CD4-positive, alpha-beta T cell treated with Interleukin-6 for 4 hours (primary cell): ENCODE measurements at places on chromosomes 12 and 14.

- DNase-seq, result no peak
Measured at GRCh38 chr12:113582521-113583218, 111.0 kb upstream of the LHX5 start.

DNA sequence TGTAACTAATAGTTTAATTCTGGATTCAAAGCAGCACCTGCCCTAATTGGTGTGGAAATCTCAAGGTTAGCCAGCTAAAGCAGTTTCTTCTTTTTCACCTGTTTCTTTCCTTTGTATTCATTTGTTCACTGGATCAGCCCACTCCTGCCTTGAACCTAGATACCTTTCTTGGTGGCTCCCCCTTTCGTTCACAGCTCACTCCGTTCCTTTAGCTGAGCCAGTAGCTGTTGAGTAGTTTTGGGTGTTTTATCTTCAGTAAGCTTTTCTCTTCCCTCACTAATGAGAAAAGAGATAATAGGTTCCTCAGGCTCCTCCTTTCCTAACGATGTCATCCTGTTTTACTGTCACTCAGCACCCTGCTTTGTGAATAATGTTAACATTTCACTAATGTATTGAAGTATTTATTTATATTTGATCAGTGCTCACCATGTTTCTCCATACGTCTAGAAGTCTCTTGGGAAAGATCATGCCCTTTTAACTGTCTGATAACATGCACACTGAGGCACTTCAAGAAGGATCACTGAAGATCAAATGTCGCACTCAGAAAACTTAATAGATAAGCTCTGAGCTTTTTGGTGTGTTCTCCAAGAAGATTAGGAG is 121.1 kb downstream of the TGFB3 start:
- no peak for DNase-seq

DNA sequence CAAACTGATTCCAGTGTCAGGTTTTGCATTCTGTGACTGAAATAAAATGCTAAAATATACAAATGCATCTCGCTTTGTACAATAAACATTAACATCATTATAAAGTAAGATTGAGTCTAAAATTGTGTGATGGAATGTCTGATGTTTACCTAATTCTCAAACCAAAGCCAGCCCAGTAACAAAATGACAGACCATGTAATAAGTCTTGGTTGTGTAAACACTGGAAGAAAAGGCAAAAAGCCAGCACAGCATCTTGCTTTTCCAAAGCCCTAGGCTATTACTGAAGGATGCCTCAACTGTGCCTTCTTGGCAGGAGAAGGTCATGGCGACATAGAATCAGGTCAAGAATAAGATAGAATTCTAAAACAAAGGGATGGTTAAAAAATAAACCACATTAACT is 169.6 kb downstream of the EGLN3 start:
- DNase-seq, result no peak

- peak; percentile 69 for DNase-seq
Measured at GRCh38 chr12:57765003-57765697, 1.7 kb downstream of the CYP27B1 start.

DNA sequence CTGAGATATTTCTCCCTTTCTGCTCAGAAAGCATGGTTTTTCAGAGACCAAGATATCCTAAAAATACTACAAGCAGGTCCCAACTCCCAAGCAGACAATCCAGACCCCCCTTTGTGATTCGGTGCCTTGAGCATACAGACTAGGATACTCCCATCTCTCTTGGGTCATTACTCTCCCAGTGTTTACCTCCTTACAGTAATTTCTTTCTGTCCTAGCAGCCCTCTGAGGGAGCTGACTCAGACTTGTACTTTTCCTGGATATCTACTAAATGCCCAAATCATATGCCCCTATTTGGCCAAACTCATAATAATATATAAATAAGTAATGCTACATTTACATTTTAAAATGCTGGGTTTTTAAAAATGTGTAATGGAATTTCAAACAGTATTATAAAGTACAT is 355.6 kb downstream of the LRIG3 start:
- no peak for DNase-seq

DNA sequence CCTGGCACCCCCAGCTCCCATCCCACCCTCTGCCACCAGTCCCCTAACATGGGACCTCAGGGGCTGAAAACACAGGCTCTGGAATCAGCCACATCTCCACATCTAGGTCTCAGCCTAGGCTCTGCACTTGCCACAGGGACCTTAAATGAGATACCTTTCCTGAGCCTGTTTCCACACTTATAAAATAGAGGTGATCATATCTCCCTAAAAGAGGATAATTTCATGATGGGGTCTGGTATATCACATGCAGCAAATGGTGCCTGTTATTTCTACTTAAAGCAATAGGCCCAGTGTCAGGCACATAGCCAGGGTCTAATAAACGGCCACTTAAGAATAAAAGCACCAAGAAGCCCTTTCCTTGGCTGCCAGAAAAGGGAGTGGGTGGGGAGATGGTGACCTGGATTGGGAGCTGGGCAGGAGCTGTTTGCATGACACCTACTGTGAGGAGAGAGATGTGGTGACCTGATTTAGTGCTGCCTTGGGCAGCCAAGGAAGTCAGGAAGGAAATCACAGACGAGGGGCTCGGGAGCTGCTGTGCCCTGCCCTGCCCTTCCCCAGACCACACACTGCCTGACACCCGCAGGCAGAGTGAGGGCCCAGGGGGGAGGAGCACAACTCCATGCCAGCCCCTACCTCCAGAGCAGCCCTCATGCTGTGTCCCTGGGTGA is 71.2 kb downstream of the IRF2BPL start:
- no peak for DNase-seq

GRCh38 chr12:4215229-4216186 is 58.1 kb upstream of the CCND2 start:
- peak; percentile 40 for DNase-seq

DNA sequence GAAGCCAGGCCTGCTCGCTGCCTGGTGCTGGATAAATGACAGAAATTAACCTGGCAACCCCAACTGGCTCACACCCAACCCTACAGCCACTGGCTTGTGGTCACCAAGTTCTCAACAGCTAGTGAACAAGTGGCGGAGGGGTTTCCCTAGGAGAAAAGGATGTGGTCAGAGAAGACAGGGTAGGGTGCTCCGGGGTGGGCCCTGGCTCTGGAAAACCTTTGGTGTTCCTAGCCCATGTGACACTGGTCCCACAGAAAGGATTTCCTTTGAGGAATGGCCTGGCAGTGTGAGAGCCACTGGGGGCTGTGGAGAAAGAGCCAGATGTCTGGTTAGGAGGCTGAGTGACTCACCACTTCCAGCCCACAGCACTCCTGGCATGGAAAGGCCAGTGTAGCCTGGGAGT is 8.7 kb downstream of the SYNE3 start:
- DNase-seq, result no peak

DNA sequence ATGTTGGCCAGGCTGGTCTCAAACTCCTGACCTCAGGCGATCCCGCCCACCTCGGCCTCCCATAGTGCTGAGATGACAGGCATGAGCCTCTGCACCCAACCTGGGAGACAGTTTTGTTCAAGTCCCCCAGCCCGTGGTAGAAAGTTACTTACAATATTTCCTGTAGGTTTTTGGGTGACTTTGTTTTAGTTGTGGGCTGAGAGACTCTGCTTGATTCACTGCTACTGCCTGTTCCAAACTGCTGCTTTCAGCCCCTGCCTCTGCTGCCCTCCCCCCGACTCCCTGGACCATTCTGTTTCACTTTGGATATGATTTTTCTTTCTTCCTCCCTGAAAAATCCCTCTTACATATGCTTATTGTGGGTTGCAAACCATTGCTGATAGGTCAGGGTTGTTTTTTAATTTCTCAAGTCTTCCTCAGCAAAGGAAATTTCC is 13.4 kb upstream of the PCNX1 start:
- DNase-seq, result peak; percentile 32

GRCh38 chr12:75722714-75723200 is 211.3 kb upstream of the KRR1 start:
- peak; percentile 55 for DNase-seq

- no peak for DNase-seq
Measured at GRCh38 chr12:107522692-107523477, 162.7 kb upstream of the PWP1 start.
